ENCODE measurements at places on chromosomes 4 and X.
A peak's percentile ranks its signal among the peaks of the same experiment; 100 is the strongest.

GRCh38 chr4:113987382-113987941 is 8.0 kb upstream of the ARSJ start:
- DNase-seq, result no peak

DNA sequence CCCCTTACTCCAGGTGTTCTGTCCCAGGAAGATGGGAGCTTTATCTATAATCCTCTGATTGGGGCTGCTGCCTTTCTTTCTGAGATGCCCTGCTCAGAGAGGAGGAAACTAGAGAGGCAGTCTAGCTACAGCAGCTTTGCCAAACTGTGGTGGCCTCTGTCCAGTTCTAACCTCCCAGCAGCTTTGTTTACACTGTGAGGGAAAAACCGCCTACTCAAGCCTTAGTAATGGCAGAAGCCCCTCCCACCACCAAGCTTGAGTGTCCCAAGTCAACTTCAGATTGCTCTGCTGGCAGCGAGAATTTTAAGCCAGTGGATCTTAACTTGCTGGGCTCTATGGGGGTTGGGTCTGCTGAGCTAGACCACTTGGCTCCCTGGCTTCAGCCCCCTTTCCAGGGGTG is 394.9 kb upstream of the PABPC5 start:
- no peak for DNase-seq

- no peak for DNase-seq
Observed at GRCh38 chr4:121951521-121952110, at the start of gene TRPC3. Gene TRPC3 (minus strand): TSS chr4:121952060. CDS start chr4:121951680, 380 bp downstream.

DNA sequence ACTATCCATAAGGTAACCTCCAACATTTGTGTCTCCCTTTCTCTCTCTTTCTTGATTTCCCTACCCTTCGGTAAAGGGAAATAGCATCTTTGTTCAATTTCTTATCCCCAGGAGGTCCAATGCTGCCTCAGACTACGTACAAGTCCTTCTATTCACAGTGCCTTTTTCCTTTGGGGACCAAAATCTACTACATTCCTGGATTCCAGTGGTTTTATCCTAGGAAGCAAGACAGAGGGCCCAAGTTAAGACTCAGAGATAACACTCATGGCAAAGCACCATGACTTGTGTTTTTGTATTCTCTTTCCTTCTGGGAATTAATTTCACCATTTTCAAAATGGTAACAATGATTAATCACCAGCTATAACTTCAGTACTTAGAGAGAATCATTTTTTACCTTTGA is 10.6 kb downstream of the G3BP2 start:
- DNase-seq, result no peak

DNA sequence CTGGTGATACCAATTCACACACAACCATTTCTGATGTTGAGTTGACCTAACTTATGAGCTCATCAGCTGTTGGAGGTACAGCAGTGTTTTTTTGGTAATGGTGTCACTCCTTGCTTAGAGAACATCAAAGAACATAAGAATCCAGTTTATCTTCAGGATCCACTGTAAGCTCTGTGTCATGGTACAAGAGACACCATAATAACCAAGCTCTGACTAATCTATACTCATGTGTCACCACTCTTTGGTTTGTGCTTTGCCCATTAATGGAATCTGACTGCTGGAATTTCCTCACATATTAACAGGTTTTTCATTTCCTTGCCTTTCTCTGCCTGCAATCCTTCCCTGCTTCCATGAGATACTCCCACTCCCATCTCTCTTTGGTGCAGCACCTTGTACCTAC is 735.1 kb upstream of the LCORL start:
- DNase-seq, result no peak

- peak; percentile 87 for DNase-seq
Observed at GRCh38 chr4:52019936-52020657, at the start of gene LRRC66. Gene LRRC66 (minus strand): TSS chr4:52020363. CDS start chr4:52017613, 2,750 bp downstream.

- no peak for DNase-seq
Observed at GRCh38 chr4:176217510-176217909, 22.1 kb upstream of the SPATA4 start.

DNA sequence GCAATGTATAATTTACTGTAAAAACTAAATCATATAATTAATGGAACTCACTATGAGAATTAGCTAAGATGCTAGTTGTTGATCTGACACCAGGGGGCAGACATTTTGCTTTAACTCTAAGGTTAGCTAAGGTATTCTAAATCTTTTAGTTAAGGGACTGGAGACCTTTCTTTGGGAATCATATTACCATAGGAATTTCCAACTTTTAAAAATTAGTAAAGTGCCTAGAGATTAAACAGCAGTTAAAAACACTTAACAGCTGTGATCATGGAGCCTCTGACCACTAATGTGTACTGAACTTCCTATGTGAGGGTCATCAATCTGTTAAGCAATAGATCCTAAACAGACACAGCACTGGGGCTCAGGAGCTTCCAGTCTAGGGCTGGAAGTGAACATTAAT is 226.6 kb downstream of the NSUN7 start:
- peak; percentile 63 for DNase-seq

DNA sequence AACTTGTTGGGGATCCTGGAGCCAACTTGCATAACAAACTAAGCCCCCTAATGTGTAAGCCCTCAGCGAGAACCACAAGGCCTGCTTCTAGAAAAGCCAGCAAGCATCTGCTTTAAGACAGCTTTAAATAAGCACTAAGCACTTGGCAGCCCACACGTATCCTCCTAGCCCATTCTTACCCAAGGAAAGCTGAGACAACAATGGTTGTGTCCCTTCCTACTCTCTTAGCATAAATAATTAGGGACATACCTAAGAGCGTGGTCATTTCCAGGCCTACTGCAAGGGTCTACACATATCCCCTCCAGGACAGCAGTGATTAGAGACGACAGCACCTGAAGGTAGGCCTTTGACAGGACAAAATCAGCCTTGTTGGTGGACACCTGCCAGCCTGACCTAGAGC is 322.8 kb upstream of the PPARGC1A start:
- DNase-seq, result no peak

DNA sequence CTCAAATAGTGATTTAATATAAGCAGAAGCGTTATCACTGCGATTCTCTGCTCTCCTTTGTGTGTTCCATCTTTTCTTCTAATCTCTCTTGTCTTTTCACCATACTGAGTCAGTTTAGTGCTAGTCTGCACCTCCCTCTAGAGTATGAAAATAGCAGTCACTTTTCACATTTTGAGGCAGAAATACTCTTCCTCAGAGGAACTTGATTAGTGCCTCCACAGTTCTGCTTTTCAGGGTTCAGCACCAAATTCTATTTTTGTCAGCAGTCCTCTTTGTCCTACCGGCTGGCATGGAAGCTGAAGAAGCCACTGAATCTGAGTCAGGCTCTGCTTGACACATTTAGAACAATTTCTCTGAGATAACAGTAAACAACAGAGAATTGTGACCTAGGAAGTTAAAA is 49.7 kb upstream of the ANKRD17 start:
- no peak for DNase-seq

- no peak for DNase-seq
Observed at GRCh38 chr4:845233-845835, 19.4 kb upstream of the CPLX1 start.
